ENCODE measurements at places on chromosomes 2 and 18.

DNA sequence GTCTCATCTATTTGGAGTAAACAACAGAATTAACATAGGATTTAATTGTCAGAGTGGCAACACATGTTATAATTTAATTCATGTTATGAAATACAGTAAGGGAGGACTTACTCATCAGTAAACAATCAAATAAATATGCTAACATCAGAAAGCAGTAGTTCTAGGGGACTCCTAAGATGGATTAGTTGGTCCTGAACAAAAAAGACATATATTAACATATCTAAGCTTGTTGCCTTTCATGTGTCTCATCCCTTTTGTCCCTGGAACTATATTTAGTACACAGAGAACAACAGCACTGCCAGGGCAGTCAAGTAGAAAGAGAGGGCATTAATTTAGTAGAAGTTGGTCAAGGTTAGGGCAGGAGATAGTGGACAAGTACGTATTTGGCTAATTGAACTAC lies 117.8 kb upstream of the FZD5 start:
- H3K27ac ChIP-seq = no peak overlapping the region
- no peaks in the 10 kb centered on the region for H3K36me3 ChIP-seq
- no peak overlapping the region for H3K4me3 ChIP-seq

- H3K36me3 ChIP-seq = no peaks in the 10 kb centered on the region
- DNase-seq = no peak
- no peak overlapping the region for H3K4me3 ChIP-seq
- H3K4me1 ChIP-seq = no peaks in the 10 kb centered on the region
- no peaks in the 10 kb centered on the region for H3K27me3 ChIP-seq
Observed at GRCh38 chr2:237113026-237113795, 27.5 kb downstream of the COPS8 start.

- H3K36me3 ChIP-seq = no peaks in the 10 kb centered on the region
- H3K27ac ChIP-seq = no peak overlapping the region
- H3K4me1 ChIP-seq = no peaks in the 10 kb centered on the region
Observed at GRCh38 chr2:121080013-121080772, 204.8 kb downstream of the TFCP2L1 start.

- H3K4me3 ChIP-seq = no peak overlapping the region
- no peaks in the 10 kb centered on the region for H3K36me3 ChIP-seq
- no peak overlapping the region for H3K27ac ChIP-seq
Observed at GRCh38 chr2:28252311-28252710, 140.3 kb upstream of the FOSL2 start.
